ENCODE measurements at places on chromosomes 1 and 21. TPM values are rescaled to one million over a fixed set of nuclear protein-coding genes. Genes with fewer than 3 reads are reported as not detected.

DNA sequence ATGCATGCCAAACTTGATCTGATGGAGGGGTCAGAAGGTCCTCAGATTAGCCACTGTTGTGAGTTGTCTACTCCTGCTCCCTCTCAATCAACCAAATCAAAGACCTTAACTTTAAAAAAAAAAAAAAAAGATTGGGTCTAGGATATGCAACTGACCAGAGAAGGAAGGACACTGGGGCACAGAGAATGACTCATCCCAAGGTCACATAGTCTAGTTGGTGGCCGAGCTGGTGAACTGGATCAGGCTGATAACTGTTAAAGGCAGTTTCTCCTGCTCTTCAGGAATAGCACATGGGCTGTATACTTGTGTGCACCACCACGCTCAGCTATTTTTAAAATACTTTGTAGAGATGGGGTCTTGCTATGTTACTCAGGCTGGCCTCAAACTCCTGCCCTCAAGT is 14.8 kb upstream of the S100A7 start:
- DNase-seq, result no peak

- no peak for DNase-seq
Measured at GRCh38 chr1:40784141-40784770, 669 bp downstream of the KCNQ4 start.

DNA sequence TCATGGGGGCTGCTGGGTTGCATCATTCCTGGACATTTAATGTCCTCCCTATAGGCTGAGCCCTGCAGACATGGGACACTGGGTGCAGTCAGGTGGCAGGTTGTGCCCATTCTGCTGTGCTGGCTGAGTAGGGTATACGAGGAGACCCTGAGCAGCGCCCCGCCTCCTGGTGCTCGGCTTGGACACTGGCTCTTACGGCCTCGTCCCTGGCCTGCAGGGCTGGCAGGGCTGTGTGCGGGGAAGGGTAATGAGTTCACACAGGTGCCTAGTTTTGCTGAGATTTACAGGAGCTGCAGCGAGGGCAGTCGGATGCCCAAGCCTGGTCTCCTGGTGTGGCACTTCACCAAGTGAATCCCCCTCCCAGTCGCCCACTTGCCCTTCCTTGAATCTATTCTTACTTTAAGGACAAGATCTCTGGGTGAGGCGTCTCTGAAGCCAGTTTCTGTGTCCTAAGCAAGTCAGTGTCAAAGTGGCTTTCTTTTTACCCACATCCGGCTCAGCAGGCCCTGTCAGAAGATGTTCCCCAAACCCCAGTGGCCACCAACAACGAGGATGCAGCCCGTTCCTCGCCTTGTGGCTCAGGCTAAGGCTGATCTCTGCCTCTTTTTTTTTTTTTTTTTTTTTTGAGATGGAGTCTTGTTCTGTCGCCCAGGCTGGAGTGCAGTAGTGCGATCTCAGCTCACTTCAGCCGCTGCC is 73.2 kb downstream of the MAN1C1 start:
- DNase-seq, result no peak

PGLYRP4 gene
- total RNA-seq, result 0.17 TPM

CFHR4 gene
- total RNA-seq, result not detected
